ENCODE measurements at places on chromosomes 5 and 9.

- no peak for DNase-seq
Observed at GRCh38 chr5:68077349-68077894, 138.1 kb upstream of the PIK3R1 start.

DNA sequence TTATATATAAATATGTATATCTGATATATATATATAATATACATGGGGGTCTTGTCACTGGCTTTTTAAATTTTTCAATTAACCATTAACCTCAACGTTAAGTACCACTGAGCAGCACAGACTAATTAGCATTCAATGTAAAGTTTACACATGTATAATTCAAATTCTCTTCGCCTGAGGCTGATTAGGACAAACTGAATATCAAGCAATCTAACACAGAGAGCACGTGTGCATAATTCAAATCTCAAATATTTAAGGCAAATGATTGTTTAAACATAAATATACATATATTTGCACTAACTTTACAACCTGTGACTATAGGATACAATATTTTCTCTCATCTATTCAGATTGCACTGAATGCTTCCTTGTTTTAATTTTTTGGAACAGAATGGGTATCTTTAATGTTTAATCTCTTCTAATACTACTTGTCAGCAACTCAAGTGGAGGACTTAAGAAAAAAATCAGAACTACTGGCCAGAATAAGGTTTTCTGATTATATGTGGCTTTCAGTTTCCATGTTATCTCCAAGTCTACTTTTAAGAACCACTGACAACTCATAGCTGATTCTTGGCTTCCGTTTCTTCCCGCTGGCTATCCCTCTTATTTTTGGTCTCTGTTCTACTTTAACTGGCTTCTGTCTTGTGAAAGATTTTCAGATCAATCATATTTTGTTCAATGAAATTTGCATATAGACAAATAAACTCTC lies 204.8 kb downstream of the MLLT3 start:
- DNase-seq: no peak

GRCh38 chr9:76610011-76610352 lies 151.0 kb downstream of the GCNT1 start:
- DNase-seq: no peak

DNA sequence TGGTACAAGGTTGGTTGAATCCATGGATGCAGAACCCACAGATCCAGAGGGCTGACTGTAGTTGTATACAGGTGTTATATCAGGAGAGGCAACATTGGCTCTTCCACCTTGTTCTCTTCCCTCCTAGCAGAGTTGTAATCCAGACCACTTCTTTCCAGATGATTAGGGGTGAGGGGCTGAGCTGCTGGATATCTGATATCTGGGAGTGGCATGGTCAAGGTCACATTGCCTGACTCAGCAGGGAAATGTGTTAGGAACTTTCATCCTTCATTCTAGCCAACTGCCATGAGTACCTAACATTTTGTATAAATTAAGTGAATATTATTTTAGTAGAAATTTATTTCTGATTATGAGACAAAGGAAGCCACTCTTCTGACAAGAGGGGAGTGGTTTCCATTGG lies 7.3 kb downstream of the DAPK1 start:
- no peak for DNase-seq

- DNase-seq: no peak
Observed at GRCh38 chr9:136268318-136268717, 22.7 kb upstream of the QSOX2 start.

DNA sequence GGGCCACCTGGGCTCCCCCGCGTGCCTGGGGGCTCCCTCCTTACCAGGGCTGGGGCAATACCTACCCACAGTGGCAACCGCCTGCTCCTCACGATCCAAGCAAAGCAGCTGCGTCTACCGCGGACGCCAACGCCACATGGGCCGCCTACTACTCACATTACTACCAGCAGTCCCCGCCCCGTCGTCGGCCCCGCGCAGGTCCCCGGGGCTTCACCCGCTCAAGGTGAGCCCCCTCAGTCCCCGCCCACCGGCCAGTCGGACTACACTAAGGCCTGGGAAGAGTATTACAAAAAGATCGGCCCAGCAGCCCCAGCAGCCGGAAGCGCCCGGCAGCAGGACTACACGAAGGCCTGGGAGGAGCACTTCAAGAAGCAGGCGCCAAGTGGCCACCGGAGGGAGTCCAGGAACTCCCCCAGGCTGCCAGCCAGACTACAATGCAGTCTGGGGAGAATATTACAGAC lies 106.0 kb upstream of the MTAP start:
- DNase-seq: no peak

GRCh38 chr5:38434966-38435705 lies 121.3 kb downstream of the LIFR start:
- no peak for DNase-seq

DNA sequence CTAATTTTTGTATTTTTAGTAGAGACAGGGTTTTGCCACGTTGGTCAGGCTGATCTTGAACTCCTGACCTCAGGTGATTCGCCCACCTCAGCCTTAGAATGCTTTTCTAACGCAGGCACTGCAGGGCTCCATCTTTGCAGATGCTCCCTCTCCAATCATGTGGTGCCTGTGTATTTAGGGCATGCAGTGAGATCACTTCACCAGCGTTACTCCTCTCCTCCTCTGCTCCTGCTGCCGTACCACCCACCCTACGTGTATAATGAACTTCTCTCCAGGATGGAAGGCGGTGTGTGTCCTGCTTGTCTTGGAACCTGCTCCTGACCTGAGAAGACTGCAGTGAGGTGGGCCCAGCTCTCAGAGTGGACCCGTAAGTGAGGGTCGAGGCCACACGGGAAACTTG lies 13.6 kb upstream of the CFAP157 start:
- DNase-seq: no peak

GRCh38 chr5:149037817-149038216 lies 25.0 kb downstream of the SH3TC2 start:
- no peak for DNase-seq

- DNase-seq: no peak
Observed at GRCh38 chr9:131461166-131461565, 41.6 kb upstream of the POMT1 start.

DNA sequence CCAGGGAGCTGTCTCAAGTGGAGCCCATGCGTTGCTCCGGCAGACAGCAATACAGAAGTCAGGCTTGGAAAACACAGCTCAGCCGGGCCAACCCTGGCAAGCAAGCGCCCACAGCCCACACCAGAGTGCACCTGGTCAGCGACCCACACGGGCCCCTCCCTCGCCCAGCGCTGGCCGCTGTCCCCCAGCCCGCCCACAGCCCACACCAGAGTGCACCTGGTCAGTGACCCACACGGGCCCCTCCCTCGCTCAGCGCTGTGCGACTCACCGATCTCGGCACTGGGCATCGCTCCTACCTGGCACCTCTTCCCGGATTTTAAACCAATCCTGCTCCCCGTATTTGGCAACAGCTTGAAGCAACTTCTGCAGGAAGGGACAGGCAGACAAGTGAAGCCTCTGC lies 12.8 kb downstream of the SNAPC4 start:
- no peak for DNase-seq

- no peak for DNase-seq
Observed at GRCh38 chr9:88874391-88874790, 116.9 kb upstream of the S1PR3 start.

DNA sequence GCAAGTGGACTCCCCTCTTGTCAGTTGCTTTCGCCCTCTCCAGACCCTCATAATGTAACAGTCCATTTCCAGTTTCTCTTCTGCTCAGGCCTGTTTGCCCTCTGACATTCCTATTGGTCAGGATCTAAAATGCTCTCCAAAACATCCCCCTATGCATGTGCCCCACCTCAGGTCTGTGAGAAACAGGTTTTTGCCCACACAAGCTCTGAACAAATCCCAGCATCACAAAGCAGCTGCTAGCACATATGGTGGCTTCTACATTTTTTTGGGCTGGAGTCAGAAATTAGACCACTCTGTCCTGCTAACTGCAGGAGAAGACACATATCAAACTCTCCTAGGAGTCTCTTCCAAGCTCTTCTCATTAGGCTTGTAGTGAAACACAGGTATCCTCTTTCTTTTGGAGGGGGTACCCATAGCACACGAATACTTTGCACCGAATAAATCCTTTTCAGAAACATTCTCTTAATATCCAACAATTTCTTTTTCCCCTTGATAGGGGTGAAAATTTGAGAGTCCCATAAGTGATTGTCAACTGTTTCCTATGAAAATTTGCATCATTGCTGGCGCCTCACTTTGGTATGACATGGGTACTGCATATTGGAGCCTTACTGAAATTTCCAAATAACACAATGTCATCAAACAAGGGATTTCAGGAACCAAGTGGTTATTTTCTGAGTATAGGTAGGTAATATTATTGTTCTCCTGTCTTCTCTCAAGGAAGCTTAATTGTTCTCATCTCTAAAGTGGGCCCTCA lies 19.3 kb upstream of the HSPA9 start:
- DNase-seq: no peak

DNA sequence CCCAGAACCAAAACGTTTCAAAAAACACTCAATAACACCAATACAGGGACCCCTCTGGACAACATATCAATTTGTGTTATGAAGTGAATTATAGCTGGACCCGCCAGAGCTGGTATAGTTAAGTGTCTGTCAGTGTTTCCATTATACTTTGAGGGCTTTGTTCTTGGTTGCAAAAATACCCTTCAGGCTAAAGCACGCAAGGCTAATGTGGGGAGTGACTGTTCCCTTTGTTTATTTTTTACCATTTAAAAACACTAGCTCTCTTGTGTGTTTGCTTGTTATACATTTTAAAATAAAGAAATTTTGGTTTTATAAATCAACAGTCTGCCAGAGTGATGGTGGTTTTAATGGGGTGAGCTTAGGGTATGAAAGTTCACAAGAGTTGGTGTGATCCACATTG lies 859.5 kb downstream of the PTPRD start:
- no peak for DNase-seq

DNA sequence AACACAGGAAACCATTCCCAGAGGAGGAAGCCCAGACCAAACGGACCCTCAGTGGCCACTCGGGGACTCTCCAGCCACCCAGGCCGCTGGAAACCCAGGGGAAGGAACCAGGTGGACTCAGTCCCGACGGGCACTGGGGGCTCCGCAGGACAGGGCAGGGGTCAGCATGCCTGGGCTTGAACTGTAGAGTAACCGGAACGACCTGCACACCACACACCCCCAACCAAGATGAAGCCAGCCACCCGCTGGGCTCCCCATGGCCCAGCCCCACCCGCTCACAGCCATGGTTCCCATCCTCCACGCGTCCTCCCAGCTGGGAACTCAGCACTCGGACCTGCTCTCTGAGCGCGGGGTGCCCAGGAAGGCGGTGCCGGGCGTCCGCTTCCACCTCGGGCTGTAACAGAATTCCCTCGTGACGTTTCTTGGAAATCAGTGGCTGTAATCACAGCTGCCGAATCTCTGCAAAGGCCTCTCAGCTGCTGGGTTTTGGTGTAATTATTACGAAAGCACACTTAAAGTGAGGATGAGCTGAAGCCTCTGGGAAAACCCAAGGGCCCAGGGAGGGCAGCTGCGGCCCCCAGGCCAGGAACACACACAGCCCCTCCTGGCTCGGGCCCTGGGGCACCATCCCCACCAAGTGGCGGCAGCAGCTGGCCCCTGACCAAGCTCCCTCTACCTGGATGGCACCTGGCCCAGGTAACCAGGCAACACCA lies 13.8 kb downstream of the NACC2 start:
- peak; percentile 71 for DNase-seq

- no peak for DNase-seq
Observed at GRCh38 chr9:34687276-34688030, 3.6 kb downstream of the CCL19 start.

DNA sequence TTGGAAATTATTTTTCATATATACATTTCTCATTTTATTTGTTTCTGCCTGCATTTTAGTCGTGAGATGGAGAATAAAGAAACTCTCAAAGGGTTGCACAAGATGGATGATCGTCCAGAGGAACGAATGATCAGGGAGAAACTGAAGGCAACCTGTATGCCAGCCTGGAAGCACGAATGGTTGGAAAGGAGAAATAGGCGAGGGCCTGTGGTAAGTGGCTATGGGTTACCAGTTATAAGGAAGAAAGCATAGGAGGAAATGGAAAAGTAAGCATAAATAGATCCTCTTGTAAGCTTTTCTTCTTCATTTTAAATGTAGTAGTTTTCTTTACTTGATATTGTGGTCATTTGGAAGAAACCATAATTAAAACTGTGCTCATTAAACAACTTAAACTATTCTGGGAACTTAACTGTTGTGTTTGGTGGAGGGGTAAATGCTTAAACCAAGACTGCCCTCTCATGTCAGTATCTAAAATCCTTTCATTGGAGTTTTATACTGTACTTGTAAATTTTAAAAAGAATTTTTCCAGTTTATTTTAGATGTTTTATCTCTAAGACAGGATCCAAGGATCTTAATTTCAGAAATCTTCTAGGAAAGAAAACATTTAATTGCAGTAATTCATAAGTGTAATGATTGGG lies 41.3 kb downstream of the MAP3K1 start:
- DNase-seq: no peak

GRCh38 chr5:25562656-25563055 lies 917.9 kb upstream of the CDH10 start:
- no peak for DNase-seq

- DNase-seq: no peak
Observed at GRCh38 chr5:143145243-143146160, 258.0 kb downstream of the NR3C1 start.

DNA sequence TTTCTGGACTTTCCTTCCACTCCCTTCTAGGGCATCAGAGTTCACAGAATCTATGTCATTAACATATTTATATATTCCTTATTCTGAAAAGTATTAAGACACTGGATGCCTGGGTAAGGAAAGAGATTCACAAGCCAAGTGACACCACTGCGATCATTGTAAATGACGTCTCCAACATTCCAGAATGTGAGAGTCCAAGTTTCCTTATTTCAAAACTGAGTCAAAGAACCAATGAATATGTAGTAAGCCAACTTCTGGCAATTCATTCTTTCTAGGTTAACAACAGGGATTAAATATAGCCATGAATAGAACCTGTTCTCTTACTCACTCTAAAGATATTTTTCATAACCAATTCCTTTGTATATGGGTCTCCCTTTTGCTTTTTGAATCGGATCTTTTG lies 18.1 kb downstream of the RAI14 start:
- DNase-seq: no peak

GRCh38 chr5:150557509-150557872 lies 49.6 kb downstream of the NDST1 start:
- DNase-seq: no peak

DNA sequence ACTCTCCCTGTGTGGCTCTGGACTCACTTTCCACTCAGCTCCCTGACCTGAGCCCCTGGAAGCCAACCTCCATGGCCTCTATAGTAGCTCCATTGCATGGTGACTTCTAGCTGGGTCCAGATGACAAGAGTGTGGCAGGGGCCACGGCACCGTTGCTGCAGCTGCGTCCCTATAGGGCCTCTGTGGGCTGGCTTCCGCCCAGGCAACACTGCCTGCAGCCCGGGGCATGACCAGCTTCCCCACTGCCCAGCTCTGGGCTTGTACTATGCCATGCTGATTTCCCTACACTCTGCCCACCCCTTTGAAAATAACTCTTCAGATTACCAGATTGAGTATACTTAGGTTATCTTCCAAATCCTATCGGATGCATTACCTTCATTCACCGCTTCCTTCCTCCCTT lies 73.8 kb upstream of the NEURL1B start:
- no peak for DNase-seq

DNA sequence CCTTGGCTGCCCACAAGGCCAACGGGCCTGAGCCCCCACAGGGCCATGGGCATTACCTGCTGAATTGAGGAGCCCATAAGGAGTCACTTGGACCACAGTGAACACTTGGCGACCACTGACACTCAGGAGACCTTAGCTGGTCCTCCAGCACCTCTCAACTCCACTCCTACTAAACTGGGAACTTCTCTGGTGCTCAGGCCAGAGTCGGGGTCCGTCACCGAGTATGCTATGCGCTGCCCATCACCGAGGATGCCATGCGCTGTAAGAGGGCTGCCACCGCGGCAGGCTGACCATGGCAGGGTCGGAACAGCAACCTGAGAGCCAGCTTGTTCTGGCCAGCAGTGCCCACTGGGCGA lies 600 bp upstream of the SQSTM1 start:
- no peak for DNase-seq

All from DMS79 (cell line).